ENCODE measurements at places on chromosomes 1 and 21.

GRCh38 chr1:108583757-108584427 is 24.0 kb downstream of the EEIG2 start:
- peak; percentile 43 for DNase-seq

GRCh38 chr1:11550664-11551283 is 71.8 kb downstream of the DISP3 start:
- DNase-seq, result peak; percentile 83

GRCh38 chr1:43143441-43143888 is 28.6 kb downstream of the EBNA1BP2 start:
- DNase-seq, result peak; percentile 20

DNA sequence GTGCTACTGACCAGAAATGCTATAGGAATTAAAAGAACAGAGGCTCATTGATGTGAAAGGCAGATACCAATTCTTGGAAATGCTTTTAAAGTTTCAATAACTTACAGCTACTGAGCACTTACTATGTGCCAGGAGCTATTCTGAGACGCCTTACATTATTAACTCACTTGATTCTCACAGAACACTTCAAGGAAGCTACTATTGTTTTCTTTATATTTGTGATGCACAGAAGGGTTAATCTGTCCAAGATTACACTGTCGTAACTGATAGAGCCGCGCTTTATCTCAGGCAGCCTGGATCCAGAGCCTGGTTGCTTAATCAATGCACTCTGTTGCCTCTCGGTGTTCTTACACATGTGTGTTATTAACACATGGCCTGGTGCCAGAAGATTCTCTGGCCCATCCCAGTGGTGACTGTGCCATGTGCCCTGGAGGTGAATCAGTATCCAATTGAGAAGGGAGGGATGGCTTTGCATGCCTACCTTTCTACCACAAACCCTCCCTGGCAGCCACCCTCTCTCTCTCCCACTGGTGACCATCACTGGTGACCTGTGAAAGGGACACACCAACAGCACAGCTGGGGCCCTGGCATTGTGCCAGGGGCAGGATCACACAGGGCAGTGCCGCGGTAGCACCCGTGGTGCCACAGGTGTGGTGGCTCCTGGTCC is 8.8 kb downstream of the FMO1 start:
- DNase-seq, result peak; percentile 48

- DNase-seq, result peak; percentile 62
Measured at GRCh38 chr1:181139631-181140061, 51.1 kb downstream of the IER5 start.

DNA sequence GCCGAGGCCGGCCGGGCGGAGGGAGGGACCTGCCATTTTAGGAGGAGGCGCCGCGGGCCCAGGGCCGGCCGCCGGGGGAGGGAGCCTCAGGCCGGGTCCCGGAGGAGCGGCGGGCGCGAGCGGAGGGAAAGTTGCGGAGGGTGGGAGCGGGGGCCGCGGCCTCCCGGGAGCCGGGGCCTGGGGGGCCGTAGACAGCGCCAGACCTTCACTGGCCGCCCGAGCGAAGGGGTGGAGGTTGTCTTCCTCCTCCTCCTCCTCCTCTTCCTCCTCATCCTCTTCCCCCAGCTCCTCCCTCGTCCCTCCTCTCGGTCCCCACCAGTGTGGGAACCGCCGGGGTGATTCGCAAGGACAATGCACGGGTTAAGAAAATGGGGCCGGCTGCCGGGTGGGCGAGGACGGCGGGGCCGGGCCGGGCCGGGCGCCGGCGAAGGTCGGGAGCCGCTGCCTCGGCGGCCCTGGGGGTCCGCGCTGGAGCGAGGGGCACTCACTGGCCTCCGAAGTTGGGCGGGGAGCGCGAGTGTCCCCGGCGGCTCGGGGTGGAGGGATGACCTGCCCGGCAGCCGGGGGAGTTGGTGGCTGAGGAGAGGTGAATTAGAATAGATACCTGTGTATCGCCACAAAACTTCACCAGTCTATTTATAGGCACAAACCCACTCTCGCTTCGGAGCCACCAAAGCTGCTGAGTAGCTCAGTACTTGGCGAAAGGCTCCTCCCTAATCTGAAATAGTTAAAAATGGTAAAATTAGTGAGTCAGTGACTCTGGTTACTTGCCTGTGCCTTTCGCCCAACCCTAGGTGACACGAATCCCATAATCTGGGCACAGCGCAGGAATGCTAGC is 1.3 kb downstream of the DYRK1A start:
- peak; percentile 49 for DNase-seq

GRCh38 chr1:52552236-52552504 is 722 bp downstream of the TUT4 start:
- peak; percentile 80 for DNase-seq

DNA sequence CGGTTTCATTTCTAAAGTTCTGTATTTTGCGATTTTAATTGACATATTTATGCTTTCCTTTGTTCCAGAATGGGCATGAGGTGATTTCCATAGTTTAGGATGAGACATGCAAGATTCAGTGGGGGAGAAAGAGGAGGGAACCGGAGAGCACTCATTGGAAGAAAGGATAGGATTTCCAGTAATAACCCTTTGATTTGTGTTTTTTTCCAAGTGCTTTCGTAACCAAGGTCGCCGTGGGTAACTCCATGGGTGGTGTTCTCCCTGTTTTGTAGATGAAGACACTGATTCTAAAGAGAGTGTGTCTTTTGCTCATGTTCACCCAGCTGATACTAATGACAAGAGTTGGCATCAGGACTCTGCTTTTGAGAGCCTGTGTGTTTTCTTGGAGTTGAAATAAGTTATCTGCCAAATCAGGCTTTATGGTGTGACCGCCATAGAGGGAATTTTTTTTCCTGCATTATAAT is 170.1 kb downstream of the DHRS3 start:
- DNase-seq, result peak; percentile 82

- DNase-seq, result peak; percentile 46
Measured at GRCh38 chr1:79355090-79355489, 348.6 kb upstream of the ADGRL4 start.

DNA sequence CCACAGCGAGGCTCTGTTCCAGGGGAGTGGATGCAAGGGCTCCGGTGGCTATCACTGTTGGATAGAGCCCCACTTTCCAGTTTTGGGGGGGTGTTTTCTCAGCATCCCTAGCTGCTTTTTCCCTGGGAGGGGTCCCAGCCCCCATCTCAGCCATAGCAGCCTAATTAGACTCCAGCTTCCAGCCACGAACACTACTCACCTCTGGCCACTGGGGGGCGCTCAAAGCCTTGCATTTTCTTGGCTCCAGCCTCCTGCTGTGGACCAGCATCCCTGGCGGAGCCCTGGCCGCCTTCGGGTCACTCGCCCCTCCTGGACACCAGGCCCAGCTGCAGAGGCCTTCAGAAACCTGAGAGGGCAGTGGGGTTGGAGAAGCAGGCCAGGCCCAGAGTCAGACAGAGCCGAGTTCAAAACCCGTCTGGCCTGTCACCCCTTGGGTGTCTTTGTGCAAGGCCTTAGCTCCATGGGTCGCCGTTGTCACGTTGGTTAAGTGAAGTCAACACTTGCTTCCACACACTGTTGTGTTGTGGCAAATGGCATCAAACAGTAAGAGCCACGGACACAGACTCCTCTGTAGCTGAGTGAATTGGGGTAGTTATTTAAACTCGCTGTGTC is 93.5 kb upstream of the ACTL8 start:
- peak; percentile 72 for DNase-seq
